ENCODE measurements at places on chromosomes 7 and 10.

DNA sequence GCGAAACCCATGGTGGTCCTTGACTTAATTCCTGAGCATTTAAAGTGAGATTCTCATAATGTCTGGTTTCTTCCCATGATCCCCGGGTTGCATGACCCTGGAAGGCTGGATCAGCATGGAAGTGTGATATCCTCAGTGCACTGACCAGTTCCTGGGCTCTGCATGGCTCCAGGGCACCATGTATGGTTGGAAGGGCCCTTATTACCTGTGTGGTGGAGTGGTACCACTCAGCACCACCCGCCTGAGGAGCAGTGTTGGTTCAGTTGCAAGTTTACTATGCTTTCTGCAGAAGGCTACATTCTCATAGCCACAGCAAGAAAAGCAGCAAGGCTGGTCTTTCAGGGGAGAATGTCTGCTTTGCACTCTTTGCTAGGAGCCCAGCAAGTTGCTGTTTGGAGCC lies 325.7 kb upstream of the MKI67 start:
- no peak for DNase-seq

DNA sequence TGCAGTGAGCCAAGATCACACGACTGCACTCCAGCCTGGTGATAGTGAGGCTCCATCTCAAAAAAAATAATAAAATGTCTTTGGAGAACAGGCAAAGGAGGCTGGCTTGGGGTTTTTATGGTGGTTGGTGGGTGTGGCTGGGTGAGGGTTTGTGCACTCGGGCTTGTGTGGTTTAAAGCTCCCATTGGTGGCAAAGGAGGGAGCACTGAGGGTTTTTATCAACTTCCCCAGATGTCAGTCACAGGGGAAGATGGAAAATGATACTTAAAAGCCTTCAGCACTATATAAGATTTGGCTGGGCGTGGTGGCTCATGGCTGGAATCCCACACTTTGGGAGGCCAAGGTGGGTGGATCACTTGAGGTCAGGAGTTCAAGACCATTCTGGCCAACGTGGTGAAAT lies 16.3 kb upstream of the RNF216 start:
- no peak for DNase-seq

- no peak for DNase-seq
Measured at GRCh38 chr10:8473205-8473604, 418.7 kb downstream of the GATA3 start.

- DNase-seq: no peak
Measured at GRCh38 chr7:34078864-34079263, 173.5 kb downstream of the BMPER start.

DNA sequence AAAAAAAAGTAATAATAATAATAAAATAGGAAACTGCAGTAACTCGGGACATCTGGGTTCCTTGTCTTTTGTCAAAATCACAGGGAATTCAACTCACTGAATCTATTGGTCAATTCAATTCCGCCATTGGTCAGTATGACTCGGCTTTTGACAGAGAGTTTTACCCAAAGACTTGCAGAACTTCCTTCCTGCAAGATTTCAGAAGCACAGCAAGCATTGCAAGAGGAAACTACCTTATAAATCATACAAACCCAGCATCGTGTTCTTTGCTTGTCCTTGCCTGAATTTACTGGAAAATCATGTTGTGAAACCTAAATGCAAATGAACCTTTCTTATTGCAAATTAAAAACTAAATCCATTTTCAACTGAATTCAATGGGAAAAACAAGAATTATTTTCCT lies 15.5 kb downstream of the KLF6 start:
- no peak for DNase-seq

DNA sequence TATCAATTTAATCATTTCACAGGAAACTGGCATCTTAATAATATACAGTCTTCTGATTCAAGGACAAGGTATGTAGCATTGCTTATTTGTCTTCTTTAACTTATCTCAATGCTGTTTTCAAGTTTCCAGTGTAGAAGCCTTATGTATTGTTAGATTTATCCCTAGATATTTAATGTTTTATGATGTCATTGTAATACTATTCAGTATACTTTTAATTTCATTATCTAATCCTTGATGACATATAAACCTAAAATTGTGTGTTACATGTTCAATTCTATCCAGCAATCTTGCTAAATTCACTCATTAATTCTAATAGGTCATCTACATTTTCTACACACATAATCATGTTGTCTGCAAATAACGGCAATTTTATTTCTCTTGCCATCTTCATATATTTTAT lies 126.3 kb upstream of the SEC61G start:
- no peak for DNase-seq
